Effector memory CD4-positive, alpha-beta T cell (primary cell): ENCODE measurements at places on chromosomes 1 and 21.

DNA sequence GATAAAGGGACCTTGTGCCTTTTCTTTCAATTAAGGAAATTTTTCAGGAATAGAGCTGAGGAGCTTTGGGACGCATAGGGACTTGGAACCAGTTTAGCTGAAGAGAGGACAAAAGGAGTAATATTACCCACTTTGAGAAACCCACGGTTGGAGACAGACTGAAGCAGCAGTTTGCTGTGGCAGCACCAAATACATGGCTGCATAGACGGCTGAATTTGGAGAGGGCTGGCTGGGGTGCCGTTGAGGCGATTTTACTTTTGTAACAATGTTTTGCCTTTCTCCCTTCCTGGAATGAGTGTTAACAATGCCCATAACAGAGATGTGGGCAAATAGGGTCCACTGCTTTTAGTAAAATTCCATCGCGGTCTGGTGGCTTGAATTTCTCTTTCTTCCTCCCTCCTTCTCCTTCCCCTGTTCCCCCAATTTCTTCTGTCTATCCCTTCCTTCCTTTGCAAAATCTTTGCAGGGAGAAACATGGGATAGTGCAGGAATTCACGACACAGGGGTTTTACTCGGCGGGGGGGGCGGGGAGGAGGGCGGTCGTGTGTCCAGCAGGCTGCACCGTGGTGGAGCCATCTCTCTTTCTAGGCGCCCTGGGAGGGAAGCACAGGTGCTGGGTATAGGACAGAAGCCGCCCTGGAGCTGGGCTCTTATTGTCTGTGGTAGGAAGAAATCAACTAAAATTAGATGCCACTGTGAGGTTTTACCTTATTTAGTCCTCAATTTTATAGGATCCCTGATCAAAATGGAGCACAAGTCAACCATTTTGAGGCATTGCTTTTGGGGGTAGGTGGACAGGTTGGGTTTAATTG lies 6.8 kb downstream of the LHX4 start:
- DNase-seq = no peak

- no peak for DNase-seq
Observed at GRCh38 chr1:91533361-91534024, 32.8 kb downstream of the CDC7 start.

- DNase-seq = no peak
Observed at GRCh38 chr1:105210747-105211146, 1461.0 kb downstream of the AMY1C start.

- no peak for DNase-seq
Observed at GRCh38 chr1:172343240-172344160, 77.0 kb upstream of the C1orf105 start.

DNA sequence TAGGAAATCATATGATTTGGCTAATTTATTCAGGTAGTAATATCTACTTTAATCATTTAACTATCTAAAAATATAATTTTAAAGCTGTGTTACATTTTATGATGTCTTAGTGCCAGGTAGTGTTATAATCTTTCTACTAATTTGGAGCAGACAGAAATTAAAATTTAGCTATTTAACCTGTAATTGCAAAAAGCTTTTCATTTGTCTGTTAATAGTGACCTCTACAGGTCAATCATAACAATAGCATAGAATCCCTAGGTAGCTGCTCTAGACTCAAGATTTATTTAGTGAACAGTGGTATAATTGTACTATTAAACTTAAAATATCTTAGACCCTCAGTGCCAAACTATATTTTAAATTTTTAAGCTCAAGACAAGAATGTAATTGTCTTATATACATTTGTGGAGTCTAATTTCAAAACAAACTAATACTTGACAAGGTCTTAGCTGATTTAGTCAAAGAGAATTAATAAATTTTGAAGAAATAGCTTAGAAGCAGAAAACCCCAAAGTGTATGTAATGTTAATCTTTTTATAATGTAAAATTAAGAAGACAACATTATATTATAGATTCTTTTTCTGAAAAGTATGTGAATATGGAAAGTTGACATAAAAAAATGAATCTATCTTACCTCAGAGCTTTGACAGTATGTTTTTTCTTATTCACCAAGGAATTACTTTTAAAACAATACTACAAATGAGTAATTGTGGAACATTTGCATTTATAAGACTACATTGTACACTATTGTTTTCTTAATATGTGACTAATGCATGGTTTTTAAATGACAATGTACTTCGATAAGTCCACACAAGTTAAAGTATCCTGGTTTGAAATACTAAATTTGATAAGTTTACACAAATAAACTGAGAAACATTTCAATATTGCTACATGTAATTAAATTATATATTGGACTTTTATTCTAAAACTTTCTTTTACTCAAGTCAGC lies 64.1 kb upstream of the RNPC3 start:
- no peak for DNase-seq

DNA sequence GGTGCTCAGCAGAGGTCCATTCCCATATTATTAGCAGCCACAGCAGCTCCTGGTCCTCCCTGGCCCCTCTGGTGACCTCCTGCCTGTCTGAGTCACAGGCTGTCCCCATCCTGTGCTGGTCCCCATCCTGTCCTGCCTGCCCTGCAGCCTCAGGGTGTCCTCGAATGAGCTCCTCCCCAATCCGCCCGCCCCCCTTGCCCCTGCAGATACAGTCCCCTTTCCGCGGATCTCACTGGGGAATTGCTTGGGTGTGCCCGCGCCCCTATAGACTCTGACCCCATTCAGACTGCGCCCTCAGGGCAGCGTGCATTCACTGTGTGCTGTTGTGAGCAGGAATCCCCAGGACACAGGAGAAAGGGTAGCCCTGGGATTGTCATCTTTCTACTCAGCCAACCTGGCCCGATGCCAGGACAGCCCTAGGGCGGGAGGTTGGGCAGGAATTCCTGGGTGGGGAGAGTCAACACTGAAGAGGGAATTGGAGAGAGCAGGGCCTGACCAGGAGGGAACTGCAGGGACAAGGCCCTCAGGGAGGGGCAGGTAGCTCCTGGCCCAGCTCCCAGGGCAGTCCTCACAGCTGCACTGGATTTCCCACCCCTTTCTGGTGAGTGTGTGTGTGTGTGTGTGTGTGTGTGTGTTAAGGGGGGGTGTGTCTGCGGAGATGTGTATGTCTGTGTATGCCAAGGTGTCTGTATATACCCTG lies 1.1 kb upstream of the GUCA2A start:
- DNase-seq = no peak

GRCh38 chr1:98045767-98046641 lies 125.2 kb upstream of the DPYD start:
- no peak for DNase-seq

DNA sequence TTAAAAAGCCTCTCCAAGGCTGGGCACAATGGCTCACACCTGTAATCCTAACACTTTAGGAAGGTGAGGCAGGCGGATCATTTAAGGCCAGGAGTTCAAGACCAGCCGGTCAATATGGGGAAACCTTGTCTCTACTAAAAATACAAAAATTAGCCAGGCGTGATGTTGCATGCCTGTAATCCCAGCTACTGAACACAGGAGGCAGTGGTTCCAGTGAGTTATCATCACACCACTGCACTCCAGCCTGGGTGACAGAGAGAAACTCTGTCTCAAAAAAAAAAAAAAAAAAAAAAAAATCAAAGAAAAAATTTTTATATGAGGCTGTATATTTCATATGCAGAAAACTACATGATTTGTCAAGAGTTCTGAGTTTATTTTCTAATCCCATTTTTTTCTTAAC lies 1107.1 kb upstream of the TMPRSS15 start:
- DNase-seq = no peak

GRCh38 chr1:200252531-200252930 lies 157.3 kb downstream of the ZNF281 start:
- no peak for DNase-seq

DNA sequence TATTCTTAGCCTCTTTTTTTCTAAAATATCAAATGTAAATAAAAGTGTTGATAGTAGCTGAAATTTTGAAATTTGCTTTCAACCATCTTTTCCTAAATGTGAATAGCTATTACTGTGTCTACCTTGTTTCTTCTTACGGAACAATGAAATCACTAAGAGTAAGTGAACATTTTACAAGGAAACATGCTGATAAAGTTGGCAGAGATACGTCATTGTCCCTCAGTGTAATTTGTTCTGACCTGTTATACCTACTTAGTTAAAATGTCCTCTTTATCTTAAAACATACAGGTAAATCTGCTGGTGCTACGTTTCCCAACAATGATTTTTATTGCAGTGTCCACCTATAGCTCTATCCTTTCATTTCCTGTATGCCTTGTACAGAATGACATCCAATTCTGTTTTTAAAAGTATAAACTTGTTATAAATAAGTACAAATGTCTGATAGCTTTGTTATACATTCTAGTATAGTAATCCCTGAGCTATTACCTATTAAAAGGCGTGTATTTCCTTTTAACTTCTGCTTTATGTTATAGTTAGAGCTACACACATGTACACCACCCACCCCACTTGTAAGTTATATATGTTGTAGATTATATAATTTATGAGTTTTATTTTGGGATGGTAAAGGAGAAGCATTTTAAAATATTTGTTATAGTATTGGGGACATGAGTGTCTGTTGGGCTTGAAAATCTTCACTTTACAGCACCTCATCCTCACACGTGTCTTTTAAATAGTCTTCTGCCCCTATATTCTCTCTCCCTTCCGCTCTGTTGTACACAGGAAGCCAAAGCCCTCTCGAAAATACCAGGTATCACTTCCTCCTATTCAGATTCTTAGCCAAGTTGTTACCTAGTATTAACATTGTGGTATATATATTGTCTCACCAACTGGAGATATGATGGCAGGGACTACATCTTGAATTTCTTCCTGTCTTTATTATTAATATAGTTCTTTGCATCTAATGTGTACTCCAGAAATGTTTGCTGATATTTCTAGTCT lies 25.2 kb downstream of the LAMC1 start:
- DNase-seq = no peak

DNA sequence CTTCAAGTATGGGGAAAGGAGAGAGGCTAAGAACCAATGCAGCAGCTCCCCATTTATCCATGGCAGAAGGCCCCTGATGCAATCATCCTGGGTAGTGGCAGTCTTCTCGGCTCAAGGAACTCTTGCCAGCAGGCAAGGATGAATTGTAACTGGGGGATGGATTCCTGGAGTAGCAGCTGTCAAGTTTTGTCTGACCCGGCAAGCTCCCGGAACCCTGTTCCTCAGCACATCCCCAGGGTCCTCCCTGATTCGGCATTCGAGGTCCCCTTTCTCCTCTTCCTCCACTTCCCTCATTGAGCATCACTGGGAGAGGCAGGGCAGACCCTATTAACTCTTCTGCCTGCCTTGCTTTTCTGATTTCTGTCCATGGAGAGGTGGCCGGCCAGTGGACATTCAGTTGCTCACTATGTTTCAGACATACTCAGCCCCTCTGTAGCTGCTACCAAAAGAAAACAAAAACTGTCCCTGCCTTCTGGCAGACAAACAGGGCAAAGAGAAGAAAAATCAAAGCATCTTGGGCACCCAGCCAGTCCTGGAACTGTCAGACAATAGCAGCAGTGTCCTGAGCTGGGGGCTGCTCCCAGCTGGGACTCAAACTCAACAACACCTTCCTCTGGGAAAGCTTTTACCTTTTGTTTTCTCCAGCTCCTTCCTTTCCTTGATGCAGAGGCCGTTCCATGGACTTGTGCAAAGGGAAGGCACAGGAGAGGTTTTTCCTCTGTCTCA lies 5.6 kb upstream of the PTCH2 start:
- DNase-seq = no peak

DNA sequence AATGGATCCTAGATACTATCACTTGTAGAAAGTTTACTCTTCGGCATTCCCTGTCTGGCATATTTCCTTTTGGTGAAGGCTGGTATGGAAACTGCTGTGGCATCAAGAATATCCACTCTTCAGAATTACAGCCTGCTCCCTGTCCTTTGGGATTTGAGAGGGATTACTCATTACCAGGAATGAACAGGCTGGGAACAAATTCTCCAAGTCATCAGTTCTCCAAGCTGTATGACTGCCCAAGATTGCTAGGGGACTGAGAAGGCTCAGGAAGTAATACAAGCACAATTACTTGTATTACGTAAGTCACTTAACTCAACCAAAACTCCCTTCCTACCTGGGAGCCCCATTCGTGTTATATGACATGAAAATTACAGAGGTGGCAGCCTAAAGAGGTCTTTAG lies 49.6 kb downstream of the CD58 start:
- DNase-seq = no peak

DNA sequence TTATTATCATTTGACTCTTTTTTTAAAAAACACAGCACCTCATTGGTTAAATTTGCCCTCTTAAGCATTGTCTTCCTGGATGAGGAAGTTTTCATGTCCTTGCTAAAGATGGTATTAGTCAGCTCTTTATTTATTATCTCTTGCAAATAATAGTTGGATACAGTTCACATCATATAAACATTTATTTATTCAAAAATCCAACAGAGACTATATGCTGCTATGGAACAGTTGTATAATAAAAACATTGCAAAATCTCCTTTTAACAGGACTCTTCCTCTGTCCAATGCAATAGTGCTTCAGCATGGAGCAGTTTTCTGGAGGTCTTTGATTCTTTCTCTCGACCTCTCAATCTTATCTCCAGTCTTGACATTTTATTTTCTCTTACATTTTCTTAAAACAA lies 49.5 kb upstream of the VCAM1 start:
- DNase-seq = no peak

GRCh38 chr1:3869751-3870301 lies 12.6 kb downstream of the DFFB start:
- DNase-seq = no peak

DNA sequence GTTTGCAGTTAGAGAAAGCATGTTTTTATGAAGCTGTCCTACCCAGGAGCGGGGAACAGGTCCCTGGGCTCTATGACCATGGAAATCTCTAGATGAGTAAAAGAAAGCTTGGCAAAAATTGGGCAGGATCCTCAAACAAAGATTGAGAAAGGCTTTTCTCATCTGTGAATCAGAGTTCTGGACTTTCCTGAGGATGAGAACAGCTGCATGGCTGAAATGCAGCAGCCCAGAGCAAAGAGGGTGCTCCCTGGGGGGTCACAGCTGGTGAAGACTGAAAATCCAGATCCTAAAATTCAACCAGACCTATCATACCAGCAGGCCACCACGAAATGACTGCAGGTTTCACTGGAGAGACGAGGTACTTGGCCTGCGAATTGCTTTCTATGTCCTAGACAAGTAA lies 65.7 kb upstream of the APP start:
- no peak for DNase-seq

DNA sequence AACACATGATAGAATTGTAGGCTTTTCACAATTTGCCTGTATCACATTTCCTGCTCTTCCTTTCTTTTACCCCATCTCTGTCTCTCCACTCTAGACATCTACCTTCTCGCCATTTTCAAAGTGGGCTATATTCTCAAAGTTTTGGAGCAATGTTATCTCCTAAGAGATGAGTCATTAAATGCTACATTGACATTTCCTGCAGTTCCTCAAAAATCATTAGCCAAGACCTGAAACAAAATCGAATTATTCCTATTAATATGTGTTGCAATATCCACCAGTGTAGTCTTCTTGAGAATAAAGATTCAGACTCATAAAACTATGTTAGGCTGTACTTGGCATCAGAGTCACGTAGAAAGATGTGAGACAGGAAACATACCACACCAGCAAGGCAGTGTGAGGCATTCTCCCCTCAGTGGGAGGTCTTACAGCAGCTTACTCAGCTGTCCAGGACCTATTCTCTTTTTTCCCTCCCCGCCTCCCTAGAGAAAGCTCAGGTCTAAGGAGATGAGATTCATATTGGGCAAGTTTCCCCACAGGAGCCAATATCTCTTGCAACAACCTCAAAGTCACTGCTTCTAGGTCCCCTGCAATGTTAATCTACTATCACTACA lies 38.8 kb downstream of the FRRS1 start:
- DNase-seq = no peak
